HCT116 (cell line): ENCODE measurements at places on chromosomes 3 and 15. TPM values are rescaled to one million over a fixed set of nuclear protein-coding genes. Genes with fewer than 3 reads are reported as not detected.

DNA sequence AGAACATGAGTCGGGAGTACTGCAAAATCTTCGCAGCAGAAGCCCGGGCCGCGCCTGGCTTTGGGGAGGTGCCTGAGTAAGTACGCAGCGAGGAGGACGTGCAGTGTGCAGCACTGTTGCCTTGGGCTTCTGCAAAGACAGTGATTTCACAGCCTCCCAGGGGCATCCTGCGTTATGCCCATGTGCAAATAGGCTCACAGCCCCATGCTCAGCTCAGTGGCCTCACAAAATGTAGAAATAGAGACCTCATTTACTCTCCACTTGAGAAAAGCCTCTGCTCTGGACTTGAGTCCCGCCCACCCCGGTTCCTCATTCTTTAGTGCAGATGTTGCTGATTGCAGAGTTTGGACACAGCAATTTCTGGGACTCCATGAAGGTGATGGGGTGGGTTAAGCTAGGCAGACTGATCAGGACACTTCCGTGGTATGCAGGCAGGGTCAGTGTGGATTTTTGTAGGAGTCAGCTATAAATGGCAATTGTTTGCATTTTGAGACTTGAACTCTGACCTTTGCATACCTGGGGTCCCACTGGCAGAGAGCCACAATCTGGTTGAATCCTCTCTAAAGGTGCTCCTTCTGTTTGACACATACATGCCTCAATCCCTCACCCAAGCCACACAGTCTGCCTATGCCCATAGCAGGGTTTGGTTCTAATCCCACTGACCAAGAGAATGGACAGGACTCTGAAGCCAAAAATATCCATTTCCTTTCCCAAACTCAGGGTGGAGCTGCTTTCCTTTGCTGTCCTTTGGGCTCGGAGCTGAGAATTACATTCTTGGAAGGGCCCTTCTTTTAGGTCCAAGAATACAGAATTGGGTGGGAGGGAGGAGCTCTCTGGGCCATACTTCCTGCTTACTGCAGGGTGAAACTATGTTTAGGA lies 20.7 kb upstream of the SLC28A1 start:
- DNase-seq: no peak

DNA sequence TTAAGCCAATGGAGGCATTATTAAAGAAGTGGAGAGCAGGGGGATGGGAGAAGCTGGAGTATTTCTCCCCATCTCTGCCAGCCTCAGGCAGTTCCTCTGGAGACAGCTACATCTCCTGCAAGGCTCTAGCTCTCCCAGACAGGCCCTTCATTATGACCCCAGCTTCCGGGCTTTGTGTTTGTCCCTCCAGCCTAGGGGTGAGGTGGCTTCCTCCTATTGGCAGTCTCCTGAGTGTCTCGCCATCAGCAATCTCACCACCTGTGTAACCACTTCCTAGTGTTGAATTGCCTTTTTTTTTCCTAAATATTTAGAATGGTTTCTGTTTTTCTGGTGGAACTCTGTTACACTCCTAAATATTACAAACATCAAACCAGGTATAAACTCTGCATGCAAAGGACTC lies 122.3 kb downstream of the FAM174B start:
- no peak for DNase-seq

- peak; percentile 42 for DNase-seq
Observed at GRCh38 chr3:150737874-150738679, 24.9 kb downstream of the SIAH2 start.

CASR gene
- total RNA-seq: not detected

DNA sequence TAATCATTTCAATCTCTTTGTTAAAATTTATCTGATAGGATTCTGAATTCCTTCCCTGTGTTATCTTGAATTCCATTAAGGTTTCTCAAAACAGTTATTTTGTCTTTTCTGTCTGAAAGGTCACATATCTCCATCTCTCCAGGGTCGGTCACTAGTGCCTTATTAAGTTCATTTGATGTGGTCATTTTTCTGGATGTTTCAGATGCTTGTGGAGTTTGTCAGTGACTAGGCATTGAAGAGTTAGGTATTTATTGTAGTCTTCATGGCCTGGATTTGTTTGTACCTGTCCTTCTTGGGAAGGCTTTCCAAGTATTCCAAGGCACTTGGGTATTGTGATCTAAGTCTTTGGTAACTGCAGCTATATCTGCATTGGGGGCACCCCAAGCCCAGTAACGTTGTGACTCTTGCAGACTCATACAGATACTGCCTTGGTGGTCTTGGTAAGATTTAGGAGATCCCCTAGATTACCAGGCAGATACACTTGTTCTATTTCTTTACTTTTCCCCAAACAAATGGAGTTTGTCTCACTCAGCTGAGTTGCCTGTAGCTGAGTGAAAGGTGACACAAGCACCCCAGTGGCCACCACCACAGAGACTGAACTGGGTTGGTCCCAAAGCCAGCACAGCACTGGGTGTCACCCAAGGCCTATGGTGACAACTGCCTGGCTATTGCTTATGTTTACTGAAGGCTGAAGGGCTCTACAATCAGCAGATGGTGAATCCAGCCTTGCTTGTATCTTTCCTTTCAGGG lies 18.9 kb upstream of the SLC27A2 start:
- peak; percentile 69 for DNase-seq

DNA sequence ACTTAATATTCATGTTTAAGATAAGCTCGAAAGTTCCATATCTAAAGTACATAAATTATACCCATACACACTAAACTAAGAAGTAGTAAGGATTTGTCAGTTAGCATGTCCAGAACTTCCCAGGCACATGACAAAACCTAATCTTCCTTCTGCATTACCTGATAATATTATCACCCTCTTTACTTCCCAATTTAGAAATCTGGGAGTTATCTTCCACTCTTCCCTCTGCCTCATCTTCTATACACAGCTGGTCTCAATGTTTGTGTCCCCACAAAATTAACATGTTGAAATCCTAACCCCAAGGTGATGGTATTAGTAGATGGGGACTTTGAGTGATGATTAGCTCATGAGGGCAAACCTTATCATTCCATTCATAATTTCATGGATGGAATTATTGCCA lies 15.3 kb downstream of the GABPB1 start:
- no peak for DNase-seq

GRCh38 chr3:26627080-26627479 lies 4.5 kb downstream of the LRRC3B start:
- DNase-seq: no peak

DNA sequence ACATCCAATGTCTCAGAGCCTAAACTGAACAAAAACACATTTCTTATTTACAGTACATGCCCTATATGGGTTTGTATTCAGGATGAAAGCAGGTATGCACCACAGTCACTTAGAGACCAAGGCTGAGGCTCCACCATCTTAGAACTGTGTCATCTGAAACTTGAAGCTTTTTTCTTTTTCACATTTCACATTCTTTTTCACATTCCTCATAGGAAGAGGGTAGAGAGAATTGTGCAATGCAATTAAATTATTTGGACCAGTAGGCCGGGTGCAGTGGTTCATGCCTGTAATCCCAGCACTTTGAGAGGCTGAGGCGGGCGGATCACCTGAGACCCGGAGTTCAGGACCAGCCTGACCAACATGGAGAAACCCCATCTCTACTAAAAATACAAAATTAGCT lies 591.0 kb downstream of the MECOM start:
- DNase-seq: no peak

TAGLN3 gene
- 0.64 TPM for total RNA-seq

DNA sequence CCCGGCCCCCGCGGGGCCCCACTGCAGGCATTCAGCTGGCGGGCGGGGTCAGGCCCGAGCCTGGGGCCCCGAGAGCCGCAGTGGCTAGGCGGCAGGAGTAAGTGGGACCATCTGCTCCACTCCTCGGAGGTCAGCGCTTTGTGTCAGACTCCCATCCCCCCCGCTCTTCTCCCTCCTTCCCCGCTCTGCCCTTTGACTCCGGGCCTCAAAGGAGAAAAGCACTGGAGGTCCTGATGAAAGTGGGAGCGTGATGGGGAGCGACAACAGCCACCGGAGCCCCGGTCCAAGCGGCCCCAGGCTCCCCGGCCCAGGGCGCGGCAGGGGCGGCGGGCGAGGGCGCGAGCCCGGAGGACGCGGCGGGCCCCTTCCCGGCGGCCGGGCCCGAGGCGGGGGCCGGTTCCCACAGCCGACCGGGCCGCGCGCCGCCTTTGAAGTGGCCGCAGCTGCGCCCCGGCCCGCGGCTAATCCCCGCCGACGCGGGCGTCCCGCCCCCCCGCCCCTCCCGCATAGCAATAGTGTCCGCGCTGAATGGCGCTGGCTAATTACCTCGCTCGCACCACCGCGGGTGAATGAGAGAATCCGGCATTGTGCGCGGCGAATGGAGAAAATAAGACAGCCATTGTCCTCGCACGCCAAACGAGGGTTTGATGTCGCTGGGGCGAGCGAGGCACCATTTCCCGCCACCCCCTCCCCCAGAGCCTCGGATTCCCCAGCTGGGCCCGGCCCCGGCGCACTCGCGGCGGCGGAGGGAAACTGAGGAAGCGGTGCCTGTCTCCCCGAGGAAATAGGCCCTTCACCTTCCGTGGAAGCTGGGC lies 22.4 kb downstream of the IGDCC3 start:
- DNase-seq: no peak

DNA sequence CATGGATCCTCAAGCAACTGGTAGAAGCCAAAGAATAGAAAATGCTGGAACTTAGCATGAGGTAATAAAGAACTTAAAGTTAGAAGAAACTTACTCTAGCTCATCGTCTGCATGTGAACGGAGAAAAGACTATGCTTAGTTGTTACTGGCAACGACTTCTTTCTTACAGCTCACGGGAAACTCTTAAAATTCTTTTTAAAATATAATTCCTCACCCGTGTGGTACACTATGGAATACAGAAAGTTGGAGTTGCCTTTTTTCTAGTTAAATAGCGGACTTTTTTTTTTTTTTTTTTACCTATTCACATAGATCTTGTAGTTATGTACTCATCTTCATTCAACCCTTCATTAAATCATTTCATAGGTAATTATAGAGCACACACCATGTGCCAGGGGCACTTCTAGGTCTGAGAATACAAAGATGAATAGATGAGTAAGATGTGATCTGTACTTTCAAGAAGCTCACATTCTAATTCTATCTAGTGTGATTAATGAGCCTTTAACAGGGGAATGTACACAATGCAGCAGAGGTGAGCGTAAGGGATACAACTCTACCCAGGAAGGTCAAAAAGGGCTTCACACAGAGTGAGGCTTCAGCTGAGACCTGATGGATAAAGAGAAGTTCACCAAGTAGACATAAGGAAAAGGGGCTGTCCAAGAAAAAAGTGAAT lies 18.4 kb upstream of the KCNMB2 start:
- DNase-seq: no peak

UQCC5 gene
- 14.1 TPM for total RNA-seq

TGM4 gene
- not detected for total RNA-seq

GRCh38 chr3:13617981-13618380 lies 69.1 kb downstream of the FBLN2 start:
- no peak for DNase-seq

SRPRB gene
- 61.0 TPM for total RNA-seq

- no peak for DNase-seq
Observed at GRCh38 chr3:156702367-156702766, 28.0 kb downstream of the TIPARP start.

DNA sequence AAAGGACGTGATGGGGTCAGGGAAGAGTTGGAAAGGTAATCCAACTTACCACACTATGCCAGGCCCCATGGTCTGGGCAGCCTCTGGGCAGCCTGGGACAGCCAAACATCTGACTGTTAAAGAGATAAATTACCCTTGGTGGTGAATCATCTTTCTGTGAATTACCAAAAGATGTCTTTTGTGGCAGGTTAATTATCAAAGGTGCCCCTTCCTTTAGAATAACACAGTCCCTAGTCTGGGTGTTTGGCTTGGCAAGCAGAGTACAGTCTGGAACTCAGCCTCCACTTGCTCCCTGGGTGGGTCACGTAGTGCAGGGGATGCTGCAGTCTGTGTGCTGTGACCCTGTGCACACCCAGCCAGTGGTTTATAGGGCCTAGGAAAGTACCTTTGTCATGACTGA lies 113.1 kb downstream of the ZNF621 start:
- DNase-seq: no peak

ISG20 gene
- total RNA-seq: 11.0 TPM

- DNase-seq: no peak
Observed at GRCh38 chr3:184368586-184369183, 7.2 kb downstream of the POLR2H start.

GRCh38 chr15:37102305-37103162 lies 2.2 kb upstream of the MEIS2 start:
- no peak for DNase-seq

SLC28A2 gene
- total RNA-seq: not detected

DNA sequence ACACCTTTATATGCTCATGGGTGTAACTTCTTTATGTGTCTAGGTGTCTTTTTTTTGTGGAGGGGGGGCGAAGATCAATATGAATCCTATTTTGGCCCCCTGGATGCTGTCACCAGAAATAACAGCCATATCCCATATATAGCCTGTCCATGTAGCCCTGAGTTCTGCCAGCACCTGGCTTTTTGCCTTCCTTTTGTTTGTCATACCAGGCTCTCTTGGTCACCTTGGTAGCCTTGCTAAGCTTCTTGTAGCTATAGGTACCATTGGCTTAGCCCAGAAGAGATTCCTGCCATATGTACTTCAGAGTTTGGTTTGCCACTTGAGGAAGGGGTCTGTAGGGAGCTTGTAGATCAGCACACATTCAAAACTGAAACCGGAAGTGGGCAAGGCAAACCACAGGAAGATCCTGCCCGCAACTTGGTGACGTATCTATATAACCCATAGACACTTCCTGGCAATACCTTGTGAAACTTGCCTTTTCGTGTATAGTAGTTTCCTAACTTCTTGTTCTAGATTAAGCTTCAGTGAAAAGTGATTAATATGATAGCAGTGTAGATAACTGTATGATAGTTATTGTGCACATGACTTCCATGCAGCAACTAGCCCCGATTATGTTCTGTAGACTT lies 11.9 kb downstream of the RASA2 start:
- no peak for DNase-seq

DNA sequence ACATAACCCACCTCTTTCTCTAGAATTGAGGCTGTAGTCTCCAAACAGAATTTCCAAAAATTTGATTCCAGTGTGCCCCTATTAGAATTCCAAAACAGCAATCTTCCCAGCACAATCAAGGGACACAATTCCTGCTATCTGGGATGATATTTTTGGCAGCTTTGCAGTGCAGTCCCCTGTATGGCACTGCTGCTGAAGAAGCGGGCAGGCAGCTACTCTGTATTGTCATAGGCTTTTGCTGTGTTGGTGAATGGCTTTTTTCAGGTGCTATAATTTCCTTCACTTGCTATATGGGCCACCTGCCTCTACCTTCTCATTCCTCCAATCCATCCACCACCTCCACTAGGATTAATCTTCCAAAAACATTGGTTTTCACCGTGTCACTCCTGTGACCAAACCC lies 145.5 kb downstream of the VGLL4 start:
- no peak for DNase-seq

GRCh38 chr3:152466784-152467183 lies 198.1 kb downstream of the MBNL1 start:
- no peak for DNase-seq

SLC12A8 gene
- 19.9 TPM for total RNA-seq

XCR1 gene
- total RNA-seq: not detected

- DNase-seq: peak; percentile 87
Observed at GRCh38 chr15:64247906-64248541, 85.2 kb upstream of the PPIB start.

DNA sequence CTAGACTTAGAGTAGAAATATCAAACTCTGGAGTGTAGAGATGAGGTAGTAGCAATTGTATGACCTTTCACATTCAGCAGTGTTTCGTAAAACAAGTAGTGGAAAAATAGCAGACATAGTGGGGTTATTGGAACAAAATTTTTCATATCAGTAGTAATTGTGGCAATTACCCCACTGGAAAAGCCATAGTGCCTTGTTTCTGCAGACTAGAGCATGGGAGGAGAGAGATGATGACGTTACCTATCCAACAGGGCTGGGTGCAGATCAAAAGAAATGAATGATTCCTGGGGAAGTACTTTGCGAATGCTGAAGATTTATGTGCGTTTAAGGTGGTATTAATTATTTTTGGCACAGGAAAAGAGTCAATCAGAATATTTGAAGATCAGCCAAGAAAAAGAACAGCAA lies 147.0 kb upstream of the LRRFIP2 start:
- no peak for DNase-seq

SHC4 gene
- total RNA-seq: 0.44 TPM
